ENCODE measurements at places on chromosomes 5 and 9. TPM values are rescaled to one million over a fixed set of nuclear protein-coding genes. Genes with fewer than 3 reads are reported as not detected.

EFNA5 gene
- total RNA-seq, result 12.0 TPM

PKD2L2 gene
- not detected for total RNA-seq

DNA sequence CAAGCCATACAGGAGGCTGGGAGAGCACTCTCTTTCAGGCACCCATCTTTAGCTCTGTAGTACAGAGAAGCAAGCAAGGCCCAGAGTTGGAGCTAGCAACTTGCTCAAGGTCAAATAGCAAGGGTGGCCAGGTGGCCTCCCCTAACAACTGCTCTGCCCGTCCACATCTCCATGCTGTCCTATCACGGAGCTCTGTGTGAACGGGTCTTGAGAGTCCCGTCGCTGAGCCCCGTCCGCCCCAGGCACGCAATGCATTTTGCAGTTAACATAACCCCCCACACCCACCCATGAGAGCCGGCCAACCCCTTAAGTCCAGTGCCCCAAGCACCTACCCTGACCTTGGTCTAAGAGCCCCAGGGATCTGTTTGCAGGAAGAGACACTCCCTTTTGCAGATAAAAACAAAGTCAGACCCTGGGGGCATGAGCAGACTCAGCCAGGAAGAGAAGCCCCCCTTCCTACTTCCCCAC, 1.5 kb downstream of the RNF44 start:
- DNase-seq, result no peak
- H3K36me3 ChIP-seq, result peaks cover 12% of the 10 kb centered on the region
- H3K4me3 ChIP-seq, result peak overlapping the region; percentile 86
- peak overlapping the region; percentile 98 for H3K27ac ChIP-seq

GRCh38 chr5:156800929-156801328, 49.2 kb upstream of the PPP1R2B start:
- H3K27me3 ChIP-seq, result no peaks in the 10 kb centered on the region
- no peak overlapping the region for H3K27ac ChIP-seq
- no peak overlapping the region for H3K4me3 ChIP-seq
- DNase-seq, result no peak
- no peaks in the 10 kb centered on the region for H3K36me3 ChIP-seq

DNA sequence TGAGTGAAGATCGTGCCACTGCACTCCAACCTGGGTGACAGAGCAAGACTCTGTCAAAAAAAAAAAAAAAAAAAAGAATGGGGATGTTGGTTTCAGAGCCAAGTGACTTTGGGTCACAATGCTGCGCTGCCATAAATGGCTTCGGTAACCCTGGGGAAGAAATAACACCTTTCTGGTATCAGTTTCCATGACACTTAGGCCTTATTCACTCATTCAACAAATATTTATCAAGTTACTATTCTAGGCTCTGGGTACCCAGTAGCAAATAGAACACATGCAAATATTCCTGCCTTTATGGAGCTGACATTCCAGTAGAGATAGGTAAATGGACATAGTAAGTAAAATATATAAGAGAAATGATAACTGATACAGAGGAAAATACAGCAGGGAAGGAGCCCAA, 454.2 kb downstream of the PDE4D start:
- no peak overlapping the region for H3K4me3 ChIP-seq
- no peak overlapping the region for H3K27ac ChIP-seq
- H3K27me3 ChIP-seq, result no peaks in the 10 kb centered on the region
- H3K36me3 ChIP-seq, result no peaks in the 10 kb centered on the region
- no peaks in the 10 kb centered on the region for H3K4me1 ChIP-seq

- no peaks in the 10 kb centered on the region for H3K4me1 ChIP-seq
- no peak overlapping the region for H3K27ac ChIP-seq
- DNase-seq, result no peak
Observed at GRCh38 chr9:97807681-97808080, 45.3 kb upstream of the FOXE1 start.

- no peak for DNase-seq
Observed at GRCh38 chr5:71976449-71976848, 130.8 kb upstream of the MAP1B start.

DNA sequence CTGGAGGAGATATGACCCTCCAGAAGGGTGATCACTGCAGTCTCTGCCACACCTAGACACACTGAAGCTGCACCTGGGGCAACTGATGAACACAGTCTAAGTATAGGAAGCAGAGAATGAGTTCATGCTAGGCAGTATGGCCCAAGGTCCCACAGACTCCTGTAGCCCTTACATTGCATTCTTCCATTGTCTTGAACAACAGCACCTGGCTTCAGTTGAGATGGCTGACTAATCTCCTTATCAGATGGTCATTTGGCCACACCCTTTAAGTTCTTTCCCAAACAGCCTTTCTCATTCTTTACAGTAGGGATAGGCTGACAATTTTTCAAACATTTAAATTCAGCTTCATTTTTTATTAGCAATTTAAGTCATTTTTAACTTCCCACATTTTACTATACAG, 23.1 kb downstream of the CENPK start:
- DNase-seq, result no peak
- no peaks in the 10 kb centered on the region for H3K4me1 ChIP-seq
- H3K4me3 ChIP-seq, result no peak overlapping the region
- H3K27ac ChIP-seq, result no peak overlapping the region
- H3K36me3 ChIP-seq, result no peaks in the 10 kb centered on the region

DNA sequence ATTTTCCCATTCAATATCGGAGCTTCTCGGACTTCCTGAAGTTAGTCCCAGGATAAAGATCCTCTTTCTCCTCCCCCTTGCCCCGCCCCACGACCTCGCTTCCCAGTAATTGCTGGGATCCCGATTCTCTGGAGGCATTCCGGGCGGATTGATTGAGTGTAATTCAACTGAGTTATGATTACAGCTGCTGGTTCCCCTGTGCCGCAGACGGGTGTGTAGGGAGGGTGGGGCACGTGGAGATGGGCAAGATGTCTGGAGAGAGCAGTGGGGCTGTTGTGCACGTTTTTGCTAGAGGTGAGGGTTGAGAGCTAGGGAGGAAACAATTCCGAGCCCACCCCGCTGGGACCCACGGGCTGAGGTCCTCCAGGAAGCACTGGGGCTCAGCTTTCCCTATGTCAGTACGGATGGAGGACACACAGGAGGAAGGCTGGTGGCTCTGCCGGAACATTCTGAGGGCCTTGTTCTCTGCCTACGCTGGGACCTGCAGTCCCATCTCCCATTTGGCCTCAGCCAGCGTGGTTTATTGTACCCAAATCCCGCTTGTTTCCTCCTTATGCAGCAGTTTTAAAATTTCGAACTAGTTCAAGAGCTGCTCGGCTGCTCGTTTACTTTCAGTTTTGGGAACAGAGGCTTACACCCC, 2.4 kb upstream of the DMRT2 start:
- H3K36me3 ChIP-seq, result no peaks in the 10 kb centered on the region
- no peaks in the 10 kb centered on the region for H3K4me1 ChIP-seq
- no peak overlapping the region for H3K27ac ChIP-seq
- no peak for DNase-seq

DNA sequence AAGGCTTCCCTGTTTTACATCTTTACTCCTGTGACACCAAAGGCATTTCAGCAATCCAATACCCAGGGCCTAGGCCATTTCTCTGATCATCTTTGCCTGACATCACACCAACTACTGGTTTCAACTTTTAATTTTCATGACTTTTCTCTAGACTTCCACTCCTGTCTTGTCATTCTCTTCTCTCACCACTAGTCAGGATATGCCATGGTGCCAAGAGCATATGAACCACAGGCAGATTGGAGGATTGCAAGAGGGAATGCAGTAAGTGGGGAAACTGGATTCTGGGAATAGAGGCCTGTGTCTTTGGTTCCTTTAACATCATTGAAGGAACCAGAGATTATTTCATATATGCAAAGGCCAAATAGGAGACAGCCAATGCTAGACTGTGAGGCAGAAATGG, 69.3 kb downstream of the ANKRD31 start:
- peak; percentile 2 for DNase-seq
- no peak overlapping the region for H3K4me3 ChIP-seq
- no peaks in the 10 kb centered on the region for H3K27me3 ChIP-seq
- H3K27ac ChIP-seq, result no peak overlapping the region
